NT2/D1 (cell line): ENCODE measurements at places on chromosomes 3 and 15.

GRCh38 chr3:177703788-177704187 is 506.5 kb upstream of the TBL1XR1 start:
- DNase-seq, result no peak

- no peak for DNase-seq
These were observed 1.1 kb upstream of the TLNRD1 start for GRCh38 chr15:80999623-81000036.

- DNase-seq, result no peak
These were observed 225.2 kb downstream of the ADAMTS17 start for GRCh38 chr15:100116416-100117190.

DNA sequence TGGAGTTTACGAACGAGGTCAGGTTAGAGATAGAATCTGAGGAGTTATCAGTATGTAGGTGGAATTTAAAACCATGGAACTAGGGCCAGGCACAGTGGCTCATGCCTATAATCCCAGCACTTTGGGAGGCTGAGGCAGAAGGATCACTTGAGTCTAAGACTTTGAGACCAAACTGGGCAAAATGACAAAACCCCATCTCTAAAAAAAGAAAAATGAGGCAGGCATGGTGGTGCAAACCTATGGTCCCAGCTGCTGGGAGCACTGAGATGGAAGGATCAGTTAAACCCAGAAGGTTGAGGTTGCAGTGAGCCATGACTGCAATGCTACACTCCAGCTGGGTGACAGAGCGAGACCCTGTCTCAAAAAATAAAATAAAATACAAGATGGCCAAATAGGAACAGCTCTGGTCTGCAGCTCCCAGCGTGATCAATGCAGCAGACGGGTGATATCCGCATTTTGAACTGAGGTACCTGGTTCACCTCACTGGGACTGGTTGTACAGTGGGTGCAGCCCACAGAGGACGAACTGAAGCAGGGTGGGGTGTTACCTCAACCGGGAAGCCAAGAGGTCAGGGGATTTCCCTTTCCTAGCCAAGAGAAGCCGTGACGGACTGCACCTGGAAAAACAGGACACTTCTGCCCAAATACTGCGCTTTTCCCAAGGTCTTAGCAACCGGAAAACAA is 33.3 kb downstream of the ZMAT3 start:
- no peak for DNase-seq

- no peak for DNase-seq
These were observed 54.5 kb upstream of the TBL1XR1 start for GRCh38 chr3:177251755-177252154.

DNA sequence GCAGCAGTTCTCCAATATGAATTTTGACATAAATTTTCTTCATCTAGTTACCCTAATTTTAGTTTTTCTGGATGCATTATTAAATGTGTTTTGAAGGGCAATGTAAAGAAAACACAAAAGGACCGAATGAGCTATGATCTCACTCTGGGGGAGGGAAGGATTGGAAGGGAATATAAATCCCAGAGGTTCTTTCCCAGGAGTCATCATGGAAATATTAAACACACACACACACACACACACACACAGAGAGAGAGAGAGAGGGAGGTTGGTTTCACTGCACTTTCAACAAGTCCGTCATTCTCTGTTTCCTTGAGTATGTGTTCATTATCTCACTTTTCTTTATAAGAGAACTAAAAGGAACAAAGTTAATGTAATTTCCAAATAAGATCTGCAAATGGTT is 70.7 kb upstream of the DCBLD2 start:
- DNase-seq, result no peak

DNA sequence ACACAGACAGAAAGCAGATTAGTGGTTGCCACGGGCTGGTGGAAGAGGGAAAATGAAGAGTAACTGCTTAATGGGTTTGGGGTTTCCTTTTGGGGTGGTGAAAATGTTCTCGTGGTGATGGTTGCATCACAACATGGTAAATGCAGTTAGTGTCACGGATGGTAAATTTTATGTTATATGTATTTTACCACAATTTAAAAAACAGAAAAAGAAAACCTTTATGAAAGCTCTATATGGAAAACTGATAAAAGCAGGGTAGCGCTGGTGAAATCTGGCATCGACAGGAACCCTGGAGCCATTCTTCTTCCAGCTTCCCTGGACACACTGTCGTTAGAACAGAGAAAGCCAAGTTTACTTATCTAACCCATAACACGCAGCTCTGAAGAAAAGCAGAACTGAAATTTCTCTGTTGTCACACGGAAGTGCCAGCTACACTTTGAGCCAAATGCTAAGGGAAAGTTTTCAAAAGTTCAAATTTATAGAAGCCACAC is 287.7 kb upstream of the NR2F2 start:
- no peak for DNase-seq

DNA sequence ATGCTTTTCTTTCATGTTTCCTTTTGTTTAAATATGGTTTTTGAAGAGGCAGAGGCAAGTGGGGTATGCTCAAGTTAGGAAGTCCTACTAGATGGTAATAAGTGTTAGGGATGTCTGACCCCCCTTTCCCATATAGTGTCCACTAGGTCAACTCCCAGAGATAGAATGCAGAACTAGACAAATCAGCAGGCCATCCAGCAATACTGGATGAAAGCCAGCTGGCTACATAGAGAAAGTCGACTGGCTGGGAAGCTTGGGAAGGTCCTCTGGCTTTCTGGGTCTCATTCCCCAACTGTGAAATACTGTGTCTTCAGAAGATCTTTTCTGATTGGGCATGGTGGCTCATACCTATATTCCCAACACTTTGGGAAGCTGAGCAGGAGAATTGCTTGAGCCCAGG is 113.8 kb downstream of the SNRK start:
- no peak for DNase-seq

GRCh38 chr15:69414701-69415167 is 585 bp downstream of the KIF23 start:
- no peak for DNase-seq

DNA sequence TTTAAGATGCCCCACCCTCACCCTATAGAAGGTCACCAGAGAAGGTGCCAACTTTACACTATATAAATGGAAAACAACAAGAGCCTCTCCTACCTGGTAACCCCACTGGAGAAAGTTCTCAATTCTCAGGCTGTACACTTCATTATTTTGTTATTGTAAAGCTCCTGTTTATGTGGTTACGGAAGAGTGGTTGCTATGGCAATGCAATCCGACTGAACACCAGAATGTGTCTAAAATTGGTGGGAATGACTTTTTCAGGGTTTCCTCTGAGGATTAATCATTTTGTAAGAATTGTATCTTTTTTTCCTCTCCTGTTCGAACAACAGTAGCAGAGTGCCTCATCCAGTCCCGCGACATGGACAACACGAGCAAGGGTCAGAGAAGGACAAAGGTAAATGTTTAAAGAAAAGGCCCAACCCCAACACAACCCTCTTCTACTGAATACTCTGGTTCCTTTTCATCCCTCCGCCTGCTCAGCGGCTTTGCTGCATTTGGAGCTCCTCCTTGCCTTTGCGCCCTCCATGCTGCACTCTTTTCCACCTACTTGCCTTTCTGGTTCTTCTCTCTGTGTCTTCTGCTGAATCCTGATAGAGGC is 45.3 kb downstream of the DGKG start:
- no peak for DNase-seq

DNA sequence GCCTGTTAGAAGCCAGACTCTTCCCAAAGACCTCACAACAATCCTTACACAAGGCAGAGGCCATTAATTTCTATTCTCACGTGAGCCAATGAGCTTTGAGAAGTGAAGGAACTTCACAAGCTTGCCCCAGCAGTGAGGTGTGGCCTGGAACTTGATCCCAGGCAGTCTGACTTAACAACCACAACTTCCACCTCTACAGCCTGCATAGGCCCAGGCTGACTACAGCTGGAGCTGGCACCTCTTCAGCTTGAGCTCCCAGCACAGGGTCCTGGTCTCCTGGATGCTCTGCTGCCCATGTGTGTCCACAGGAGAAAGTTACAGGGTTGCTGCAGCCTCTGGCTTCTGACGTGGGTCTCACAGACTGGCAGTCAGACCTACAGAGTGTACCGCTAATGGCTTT is 111.0 kb downstream of the ERC2 start:
- DNase-seq, result no peak

GRCh38 chr3:80526153-80526552 is 758.4 kb upstream of the ROBO1 start:
- DNase-seq, result no peak

DNA sequence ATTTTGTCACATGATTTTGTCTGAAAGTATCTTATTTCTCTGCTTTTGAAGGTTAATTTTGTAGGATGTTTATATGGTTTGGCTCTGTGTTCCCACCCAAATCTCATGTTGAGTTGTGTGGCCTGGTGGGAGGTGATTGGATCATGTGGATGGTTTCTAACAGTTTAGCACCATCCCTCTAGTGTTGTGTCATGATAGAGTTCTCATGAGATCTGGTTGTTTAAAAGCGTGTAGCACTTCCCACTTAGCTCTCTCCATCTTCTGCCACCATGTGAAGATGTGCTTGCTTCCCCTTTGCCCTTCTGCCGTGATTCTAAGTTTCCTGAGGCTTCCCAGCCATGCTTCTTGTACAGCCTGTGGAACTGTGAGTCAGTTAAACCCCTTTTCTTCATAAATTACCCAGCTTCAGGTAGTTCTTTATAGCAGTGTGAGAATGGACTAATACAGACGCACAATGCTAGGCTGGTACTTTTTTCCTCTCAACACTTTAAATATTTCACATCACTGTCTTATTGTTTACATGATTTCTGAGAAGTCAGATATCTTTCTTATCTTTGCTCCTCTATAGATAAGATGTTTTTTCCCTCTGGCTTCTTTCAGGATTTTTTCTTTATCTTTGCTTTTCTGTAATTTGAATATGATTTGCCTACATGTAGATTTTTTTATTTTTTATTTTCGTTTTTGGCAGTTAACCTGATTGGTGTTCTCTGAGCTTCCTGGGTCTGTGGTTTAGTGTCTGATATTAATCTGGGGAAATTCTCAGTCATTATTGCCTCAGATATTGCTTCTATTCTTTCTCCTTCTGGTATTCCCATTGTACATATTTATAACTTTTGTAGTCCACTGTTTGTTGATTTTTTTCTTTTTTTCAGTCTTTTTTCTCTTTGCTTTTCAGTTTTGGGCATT is 22.2 kb downstream of the BTD start:
- no peak for DNase-seq

DNA sequence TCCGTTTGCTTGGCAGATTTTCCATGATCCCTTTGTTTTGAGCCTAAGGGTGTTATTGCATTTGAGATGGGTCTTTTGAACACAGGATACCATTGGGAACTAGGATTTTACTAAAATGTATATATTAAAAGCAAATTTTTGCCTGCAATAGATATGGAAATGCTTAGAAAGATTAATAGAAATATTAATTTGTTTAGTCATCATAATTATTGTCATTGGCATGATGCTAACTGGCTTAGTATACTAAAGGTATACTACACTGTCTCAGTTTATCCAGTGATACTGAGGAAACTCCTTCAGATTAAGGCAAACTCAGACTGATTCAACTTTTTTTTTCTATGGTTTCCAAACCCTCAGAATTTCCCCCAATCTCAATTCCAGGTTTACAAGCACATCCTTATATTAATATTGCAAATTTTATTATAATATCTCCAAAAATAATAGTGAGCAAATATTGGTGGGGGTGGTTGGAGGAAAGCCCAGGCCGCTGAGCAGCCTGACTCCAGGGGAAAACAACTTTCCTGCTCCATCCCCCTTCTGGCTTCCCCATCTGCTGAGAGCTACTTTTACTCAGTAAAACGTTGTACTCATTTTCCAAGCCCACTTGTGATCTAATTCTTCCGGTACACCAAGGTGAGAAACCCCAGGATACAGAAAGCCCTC is 291.7 kb downstream of the EPHA6 start:
- DNase-seq, result no peak

DNA sequence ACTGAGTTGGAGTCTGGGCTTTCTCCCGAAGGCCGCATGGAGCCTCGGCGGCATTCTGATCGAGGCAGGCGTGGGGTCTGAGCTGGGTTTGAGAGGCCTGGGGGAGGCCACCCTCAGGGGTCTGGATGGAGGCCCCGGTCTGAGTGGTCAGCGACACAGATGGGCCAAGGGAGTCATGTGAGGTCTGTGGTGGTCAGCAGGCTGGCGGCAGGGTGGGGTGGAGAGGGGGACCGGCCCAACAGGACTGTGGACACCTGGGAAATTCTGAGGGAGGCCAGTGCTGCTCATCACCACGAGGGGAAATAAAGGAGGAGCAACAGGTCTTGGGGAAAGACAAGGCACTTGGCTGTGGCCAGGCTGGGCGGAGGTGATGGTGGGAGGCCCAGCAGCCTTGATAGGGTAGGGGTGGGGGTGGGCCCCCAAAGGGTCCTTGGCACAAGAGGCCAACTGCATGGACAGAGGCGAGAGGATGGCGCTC is 16.2 kb downstream of the CTSH start:
- no peak for DNase-seq

DNA sequence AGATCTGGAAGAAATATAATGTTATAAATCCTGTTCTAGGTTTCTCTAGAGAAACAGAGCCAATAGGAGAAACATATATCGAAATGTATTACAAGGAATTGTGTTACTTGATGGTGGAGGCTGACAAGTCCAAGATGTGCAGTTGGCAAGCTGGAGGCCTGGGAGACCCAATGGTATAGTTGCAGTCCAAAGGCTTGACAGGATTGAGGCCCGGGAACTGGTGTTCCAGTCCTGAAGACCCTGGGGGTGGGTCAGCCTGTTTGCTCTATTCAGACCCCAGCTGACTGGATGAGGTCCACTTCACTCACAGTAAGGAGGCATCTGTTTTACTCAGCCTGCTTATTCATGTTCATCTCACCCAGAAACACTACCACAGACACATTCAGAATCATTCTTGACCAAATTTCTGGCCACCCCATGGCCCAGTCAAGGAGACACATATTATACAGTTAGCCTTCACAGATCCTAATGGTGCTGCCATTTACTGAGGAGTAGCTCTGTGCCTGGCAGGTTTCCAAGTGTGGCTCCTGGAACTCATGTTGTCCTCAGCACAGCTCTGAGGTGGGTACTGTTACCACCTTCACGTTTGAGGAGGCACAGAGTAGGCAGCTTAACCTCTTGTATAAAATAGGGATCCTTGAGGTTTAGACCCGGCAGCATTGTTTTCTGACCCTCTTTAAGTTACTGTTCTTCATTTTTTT is 3.7 kb downstream of the TRAK1 start:
- no peak for DNase-seq

- DNase-seq, result no peak
These were observed 170.1 kb upstream of the SNTN start for GRCh38 chr3:63482341-63482740.

DNA sequence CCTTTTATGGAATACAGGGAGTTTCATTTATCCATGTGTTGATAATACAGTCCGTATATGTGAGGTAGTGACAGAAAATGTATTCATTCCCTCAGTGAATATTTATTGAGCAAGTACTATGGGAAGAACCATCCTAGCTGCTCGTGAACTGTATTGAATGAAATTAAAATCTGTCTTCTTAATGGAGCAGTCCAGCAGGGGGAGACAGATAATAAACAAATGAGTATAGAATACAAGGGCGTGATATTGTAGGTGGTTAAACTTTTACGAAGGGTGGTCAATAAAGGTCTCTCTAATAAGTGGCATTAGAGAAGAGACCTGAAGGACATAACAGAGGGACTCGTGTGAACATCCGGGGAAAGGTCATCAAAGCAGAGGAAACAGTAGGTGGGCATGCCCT is 62.7 kb upstream of the OSTN start:
- DNase-seq, result no peak
